ENCODE measurements at places on chromosomes 4 and X.
A peak's percentile ranks its signal among the peaks of the same experiment; 100 is the strongest.

GRCh38 chrX:13816643-13817627 lies at the start of gene GPM6B:
Gene GPM6B (minus strand): TSS chrX:13817093. CDS start chrX:13816904, 189 bp downstream.
- peak; percentile 80 for DNase-seq

- DNase-seq = no peak
Observed at GRCh38 chrX:129768586-129769466, 10.9 kb upstream of the SASH3 start.

- DNase-seq = no peak
Observed at GRCh38 chrX:47489507-47490275, 6.7 kb upstream of the ZNF41 start.

DNA sequence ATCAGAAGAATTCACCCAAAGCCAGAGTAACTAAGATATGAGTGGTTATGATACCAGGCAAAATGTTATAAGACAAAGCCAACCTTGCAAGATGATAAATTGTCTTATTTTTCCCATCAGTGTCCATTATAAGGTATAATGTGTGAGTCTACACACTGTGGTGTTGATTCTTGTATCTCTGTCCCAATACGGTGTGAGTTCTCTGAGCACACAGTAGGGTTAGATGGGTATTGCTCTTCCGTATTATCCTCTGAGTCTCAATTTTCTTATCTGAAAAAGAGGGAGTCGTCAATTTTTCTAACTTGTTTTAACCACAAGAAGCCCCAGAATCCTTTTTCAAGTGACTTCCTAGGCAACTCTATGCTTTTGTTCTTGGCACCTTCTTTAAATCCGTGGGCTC lies 69.9 kb downstream of the HMGB2 start:
- DNase-seq = no peak

DNA sequence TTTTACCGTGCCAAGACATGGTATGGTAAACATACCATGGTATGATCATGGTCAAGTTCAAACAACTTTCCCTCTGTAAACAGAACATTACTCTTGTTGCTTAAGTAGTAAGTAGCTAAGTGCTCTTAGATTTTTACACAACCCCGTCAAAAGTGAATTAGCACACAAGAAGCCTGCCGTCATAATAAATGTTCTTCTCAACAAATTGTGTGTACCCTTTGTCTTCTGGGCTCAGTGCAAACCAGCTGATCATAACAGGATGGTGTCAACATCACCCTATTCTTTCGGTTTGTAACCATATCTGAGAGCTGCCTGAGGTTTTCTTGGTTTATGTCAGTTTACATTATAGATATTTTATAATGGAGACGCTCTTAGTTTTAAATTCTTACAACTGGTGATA lies 28.8 kb downstream of the MSL3 start:
- DNase-seq = no peak

- DNase-seq = no peak
Observed at GRCh38 chrX:102846544-102847236, 90.4 kb upstream of the RAB40AL start.

- no peak for DNase-seq
Observed at GRCh38 chrX:46777971-46778810, 19.3 kb upstream of the SLC9A7 start.

DNA sequence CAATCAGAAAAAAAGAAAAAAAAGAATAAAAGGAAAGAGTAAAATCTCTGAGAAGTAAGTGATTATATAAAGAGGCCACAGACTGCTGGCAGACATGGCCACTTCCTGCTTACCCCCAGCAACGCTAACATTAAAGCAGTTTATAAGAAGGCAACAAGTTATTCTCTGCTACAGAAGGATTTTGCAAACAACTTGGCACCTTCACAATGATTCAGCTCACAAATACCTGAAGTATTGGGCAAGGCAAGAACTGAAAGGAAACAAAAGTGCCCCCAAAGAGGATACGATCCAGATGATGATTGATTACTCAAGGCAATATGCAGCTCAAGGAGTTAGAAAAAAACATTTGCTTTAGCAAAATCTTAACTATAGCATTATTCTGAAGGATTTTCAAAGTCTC lies 718.8 kb downstream of the KLHL13 start:
- no peak for DNase-seq

- no peak for DNase-seq
Observed at GRCh38 chrX:109818976-109819375, 85.9 kb upstream of the ACSL4 start.

DNA sequence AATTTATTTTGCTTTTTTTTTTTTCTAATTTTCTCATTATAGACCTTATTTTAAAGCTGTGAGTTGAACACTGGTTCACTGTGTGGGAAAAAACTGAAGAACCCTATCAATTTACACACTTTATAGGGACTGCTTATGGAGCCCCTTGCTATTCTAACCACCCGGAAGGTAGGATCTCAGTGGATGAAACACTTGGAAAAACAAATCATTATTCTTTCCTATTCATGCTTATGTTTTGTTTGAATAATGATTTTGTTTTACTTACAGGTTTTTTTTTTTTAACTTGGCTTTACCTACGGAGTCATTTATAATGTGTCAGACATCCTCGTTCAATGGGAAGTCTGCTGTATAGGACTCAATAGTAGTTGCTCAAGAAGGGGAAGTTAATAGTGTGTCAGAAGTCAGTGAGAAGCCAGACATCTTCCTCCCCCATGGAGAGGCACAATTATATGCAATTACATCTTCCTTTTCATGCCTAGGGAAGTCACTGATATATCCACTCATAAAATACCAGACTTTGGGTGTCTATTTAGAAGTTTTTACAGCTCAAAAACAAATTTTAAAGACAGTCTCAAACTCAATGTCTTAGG lies 113.2 kb downstream of the ARSF start:
- DNase-seq = no peak

DNA sequence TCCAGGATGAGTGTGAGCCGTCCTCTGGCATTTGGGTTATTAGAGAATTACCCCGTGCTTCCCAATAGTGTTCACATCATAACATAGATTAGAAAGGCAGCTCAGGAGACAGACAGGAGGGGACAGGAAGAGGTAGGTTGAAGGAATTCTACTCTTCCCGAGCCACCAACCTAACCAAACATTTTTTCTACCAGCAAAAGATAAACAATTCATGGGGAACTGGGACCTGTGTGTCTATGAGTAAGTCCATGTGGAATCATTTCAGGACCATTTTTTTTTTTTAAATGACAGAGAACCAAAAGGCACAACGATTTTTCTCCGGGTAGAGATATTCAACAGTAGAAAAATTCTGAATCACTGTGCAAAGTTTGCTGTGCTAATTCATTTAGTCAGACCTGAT lies 174.2 kb upstream of the ETNPPL start:
- no peak for DNase-seq

DNA sequence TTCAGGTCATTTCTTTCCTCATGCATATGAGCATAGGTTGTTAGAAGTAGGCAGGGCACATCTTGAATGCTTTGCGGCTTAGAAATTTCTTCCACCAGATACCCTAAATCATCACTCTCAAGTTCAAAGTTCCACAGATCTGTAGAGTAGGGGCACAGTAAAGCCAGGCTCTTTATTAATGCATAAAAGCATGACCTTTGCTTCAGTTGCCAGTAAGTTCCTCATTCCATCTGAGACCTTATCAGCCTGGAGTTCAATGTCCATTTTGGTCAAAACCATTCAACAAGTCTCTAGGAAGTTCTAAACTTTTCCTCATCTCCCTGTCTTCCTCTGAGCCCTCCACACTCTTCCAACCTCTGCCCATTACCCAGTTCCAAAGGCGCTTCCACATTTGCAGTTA lies 77.7 kb downstream of the MAP9 start:
- no peak for DNase-seq

GRCh38 chr4:67475155-67475554 lies 70.1 kb downstream of the CENPC start:
- no peak for DNase-seq

DNA sequence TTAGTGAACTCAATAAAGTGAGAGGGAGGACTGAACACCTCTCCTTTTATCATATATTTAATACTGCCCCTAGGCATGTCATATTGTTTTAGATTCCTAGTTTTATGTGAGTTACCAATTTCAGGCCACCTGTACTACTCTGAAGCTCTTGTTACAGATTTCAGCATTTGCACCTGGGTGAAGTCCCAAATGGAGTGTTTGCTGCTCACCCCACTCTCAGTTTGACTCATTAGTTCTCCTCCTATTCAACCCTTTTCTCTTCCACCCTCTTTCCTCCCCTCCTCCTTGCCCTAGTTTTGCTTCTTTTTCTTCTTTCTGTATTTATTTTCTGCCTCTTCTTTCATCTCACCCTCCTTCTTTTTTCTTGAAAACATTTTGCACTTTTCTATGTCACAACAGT lies 1852.2 kb upstream of the IGFBP7 start:
- no peak for DNase-seq

GRCh38 chr4:76301068-76301774 lies 5.3 kb upstream of the STBD1 start:
- DNase-seq = no peak
